ENCODE measurements at places on chromosomes 12 and 14.

DNA sequence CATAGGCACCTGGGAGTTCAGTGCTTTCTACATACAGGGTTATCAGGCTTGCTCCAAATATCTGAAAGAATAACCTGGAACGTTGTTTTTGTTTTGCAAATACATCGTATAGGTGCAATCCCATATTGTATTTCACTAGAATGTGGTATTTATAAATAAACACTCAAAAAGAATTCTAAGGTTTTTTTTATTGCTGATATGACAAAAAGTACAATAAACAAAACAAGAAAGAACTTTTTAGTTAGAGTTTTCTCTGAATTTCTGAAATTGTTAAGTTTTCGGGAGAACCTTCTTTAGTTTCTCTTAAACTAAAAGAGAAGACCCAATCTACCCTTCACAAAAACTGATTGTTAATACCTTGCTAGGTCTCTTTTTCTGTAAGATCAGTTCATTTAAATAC lies 225.8 kb downstream of the CCDC59 start:
- DNase-seq = no peak

DNA sequence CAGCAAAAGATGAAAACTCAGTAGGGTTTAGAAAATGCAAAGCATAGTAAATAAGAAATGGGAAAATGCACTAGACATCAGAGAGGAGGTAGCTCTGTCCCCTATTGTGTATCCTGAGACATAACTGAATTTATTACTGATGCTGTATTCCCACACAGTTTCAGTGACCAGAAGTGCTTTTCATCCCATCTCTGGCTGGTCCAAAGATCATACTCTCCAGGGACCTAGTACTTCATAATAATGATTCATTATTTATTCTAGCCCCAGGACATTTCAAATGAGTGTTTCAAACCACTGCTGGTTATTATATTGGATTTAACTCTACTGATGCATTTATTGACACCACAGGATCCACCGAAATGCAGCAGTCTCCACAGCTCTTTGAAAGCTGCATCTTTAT lies 163.3 kb downstream of the PAWR start:
- no peak for DNase-seq

GRCh38 chr14:33676135-33676566 lies 274.7 kb downstream of the EGLN3 start:
- DNase-seq = peak; percentile 63

DNA sequence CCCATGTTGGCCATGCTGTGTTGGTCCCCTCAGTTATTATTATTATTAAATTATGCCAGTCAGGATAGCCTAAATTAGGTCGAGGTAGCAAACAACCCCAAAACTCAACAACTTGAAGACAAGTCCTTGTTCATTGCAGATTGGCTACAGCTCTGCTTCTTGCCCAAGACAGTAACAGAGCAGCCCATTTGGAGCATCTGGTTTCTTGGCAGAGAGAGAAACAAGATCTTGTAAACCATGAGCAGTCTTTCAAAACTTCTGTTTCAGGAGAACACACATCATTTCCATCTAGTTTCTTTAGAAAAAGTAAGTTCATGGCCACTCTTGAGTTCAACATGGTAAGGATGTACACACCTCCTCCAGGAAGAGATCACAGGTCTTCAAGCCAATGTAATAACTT lies 52.3 kb downstream of the E2F7 start:
- DNase-seq = no peak

- no peak for DNase-seq
Observed at GRCh38 chr14:34424488-34424887, 37.6 kb downstream of the SPTSSA start.

DNA sequence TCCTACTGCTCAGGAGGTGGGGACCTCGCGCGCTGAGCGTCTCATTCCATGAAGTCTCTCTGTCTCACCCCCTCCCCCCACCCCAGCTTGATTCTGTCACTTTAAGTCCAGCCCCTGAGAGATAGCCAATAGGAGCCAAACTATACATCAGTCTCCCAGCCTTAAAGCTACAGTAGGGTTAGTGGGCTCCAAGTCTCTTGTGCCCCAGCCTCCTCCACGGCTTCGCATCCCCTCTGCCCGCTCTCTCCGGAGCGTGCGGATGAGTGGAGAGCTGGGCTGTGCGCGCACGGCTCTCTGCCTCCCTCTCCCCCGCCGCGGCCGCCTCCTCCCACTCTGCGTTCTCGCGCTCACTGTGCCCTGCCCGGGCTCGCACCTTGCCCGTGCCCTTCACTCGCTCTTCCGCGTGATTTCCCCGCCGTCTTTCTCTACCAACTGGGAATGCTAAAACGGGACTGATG lies at the start of gene ESRRB:
ESRRB (plus strand) TSS at position 191 of the 458 bp plus-strand sequence; CDS start at position 456, 265 bp downstream.
- DNase-seq = no peak

DNA sequence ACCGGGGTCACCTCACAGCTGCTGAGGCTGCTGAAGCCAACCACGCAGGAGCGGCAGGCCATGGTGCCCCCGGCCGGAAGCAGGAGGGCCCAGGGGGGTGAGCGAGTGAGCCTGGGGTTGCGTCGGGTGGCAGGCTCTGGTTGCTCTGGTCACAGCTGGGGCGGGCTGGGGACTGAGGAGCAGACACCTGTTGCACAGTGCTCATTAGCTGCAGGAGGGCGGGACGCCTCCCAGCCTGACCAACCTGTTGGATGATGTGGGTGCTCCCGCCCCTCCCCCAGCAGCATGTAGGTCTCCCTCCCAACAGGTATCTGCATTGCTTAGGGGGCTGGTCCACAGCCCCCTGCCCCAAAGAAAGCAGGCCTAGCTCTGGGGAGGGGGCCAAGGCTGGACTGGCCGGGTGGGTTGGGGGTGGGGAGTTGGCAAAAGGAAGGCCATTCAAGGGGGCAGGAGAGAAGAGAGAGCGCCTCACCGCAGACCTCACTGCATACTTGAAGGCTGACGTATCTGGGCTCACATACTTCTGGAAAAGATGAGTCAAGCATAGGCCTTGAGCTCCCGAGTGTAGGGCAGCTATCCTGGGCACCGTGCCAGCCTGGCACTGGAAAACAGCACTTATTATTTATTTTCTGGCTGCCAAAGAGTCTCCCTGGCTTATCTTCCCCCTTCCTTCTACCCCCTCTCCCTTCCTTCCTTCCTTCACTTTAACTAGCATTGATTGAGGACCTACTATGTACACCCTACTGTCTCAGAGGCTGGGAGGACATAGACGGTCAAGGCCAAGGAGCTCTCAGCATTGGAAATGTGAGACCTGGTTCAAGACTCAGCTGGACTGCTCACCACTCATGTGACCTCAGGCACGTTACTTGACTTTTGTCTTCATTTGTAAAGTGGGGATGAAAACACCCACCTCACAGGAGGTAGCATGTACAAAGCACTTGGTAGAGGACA lies at the start of gene KRT80:
KRT80 (minus strand) TSS at position 174 of the 951 bp plus-strand sequence; CDS start at position 62, 112 bp downstream.
- DNase-seq = peak; percentile 97

DNA sequence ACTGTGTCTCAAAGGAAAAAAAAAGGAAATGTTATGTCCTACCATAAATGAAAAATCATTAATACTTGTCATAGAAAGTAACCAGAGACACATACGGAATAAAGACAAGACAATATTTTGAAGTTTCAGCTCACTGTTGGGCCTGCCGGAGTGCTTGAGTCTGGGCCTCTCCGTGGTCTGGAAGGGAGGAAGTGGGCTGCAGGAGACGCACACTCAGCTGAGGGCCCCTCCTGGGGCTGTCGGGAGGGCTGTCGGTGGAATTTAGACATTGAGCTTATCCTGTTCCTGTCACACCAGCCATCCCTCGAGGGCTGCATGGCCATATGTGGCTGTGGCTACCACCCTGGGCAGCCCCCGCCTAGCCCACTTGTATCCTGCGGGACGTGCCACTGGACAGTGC lies 80.6 kb downstream of the DDX51 start:
- no peak for DNase-seq

DNA sequence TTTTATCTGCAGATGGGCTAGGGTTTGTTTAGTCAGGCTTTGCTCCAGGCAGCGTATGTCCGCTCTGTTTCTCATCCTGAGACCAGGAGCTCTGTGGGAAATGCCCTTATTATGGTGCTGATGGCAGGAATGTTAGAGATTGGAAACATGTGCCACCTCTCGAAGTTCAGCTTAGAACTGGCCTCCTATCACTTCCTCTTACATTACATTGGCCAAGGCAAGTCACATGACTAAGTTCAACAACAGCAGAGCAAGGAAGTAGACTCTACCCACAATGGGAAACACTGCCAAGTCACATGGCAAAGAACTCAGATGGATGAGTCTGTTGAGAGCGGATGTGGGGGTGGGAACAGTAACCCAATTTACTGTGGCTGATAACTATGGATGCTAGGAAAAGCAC lies 161.9 kb upstream of the WSCD2 start:
- DNase-seq = no peak

- no peak for DNase-seq
Observed at GRCh38 chr12:67939611-67940010, 49.6 kb upstream of the IFNG-AS1 start.

DNA sequence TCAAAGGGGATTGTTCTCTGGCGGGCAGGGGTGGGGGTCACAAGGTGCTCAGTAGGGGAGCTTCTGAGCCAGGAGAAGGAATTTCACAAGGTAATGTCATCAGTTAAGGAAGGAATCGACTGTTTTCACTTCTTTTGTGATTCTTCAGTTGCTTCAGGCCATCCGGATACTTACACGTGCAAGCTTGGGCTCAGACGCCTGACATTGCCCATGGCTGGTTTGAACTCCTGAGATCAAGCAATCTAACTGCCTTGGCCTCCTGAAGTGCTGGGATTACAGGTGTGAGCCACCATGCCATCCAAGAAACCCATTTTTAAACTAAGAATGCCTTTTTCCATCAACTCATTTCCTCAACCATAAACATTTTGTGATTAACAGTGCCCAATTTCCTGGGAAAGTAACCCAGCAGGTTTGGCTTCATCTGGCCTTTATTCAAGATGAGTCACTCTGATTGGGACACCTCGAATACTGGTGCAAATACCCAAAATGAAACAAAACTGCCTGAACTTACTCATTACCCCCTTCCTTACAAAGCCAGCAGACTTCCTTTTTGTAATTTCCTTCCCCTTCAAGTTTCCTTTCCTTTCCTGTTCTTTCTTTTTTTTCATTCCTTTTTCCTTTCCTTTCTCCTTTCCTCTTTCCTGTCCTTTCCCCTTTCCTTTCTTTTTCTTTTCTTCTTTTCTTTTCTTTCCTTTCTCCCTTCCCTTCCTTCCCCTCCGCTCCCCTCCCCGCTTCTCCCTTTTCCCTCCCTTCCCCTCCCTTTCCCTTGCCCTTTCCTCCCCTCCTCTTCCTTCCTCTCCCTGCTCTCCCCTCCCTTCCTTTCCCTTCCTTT lies 10.2 kb upstream of the RNASE10 start:
- no peak for DNase-seq

GRCh38 chr12:119692410-119692809 lies 24.5 kb downstream of the PRKAB1 start:
- no peak for DNase-seq

DNA sequence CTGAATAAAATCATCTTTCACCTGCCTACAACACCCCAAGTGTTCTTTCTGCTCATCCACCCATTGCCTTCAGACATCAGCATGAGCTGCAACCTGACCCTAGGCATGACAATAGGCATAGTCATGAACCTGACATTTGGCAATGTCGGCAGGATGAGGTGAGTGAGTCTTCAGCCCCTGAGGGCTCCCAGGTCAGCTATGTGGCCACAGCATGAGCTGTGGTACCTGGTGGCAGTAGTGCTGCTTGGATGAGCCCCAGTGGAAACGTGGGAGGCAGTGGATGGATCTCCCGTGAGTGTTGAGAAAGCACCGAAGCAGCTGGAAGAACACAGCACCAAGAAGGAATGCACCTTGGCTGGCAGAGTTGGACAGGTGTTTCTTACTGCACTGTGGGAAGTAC lies 334.8 kb upstream of the FAR2 start:
- DNase-seq = no peak

DNA sequence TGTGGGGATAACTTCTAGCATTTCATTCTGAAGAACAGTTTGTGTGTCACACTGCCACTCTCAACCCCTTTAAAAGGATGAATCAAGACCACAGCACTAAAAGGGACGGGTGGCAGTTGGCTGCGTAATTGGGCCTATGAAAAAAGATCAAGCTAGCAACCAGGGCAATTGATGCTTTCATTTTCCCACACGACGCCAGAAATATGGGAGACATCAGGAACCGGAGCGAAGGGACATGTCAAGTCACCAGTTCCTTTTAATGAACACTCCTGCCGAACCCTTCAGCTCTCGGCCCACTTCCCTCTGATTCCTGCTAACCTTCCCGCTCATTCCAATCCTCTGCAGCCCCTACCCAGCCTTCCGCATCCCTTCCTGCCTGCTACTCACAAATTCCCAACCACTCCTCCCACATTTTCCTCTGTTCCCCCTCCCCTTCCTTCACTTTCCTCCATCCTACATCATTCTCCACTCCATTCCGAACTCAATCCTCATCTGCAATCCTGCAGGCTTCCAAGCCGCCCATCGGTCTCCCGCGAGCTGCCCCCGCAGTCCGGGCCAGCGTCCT lies 753 bp downstream of the CSRNP2 start:
- peak; percentile 54 for DNase-seq

DNA sequence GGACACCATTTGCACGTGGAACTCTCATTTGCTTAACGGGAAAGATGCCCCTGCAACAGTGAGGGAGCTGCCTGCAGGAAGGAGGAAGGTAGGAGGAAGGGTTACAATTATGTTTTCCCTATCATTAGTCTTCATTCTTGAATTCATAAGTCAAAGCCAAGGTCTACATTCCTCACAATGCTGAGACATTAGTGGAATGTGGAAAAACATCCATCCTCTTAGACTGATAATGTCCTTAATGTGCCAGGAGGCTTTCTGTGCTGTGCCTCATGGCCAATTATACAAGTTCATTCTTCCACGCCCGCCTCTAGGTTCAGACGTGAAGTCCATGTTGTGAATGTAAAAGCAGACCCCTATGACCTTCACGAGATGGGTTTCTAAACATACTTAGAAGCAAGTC lies 1212.4 kb upstream of the TMEM132C start:
- DNase-seq = peak; percentile 4

DNA sequence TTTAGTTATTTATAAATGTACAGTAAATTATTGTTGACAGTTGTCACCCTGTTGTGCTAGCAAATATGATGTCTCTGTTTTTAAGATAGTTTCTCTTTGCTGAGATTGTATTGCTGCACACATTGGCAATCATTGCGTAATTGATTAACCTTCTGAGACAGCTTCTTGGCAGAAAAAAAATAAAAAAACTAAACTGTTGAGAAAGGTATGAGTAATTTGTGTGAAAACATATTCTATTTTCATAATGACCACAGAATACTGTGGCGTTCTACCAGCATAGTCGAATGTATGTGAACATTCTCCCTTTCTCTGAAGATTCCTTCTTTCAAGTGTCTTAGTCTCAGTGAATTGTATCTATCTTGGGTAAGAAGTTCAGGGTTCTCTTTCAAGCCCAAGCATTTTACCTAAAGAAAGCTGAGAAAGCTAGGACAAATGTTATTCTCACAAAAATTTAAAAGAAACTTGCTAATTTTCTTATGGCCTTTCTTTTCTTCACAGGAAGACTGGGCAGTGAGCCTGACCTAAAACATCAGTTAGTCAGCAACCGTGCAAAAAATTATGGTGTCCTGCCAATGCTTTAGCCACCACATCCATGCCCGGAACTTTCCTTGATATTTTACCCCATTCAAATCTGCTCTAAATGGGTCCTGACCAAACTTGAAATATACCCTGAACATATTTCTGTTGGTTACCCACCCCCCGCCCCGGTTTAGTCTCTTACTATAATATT lies 69.0 kb upstream of the REP15 start:
- DNase-seq = peak; percentile 33
